HCT116 (cell line): ENCODE measurements at places on chromosomes 3 and 15.

GRCh38 chr3:140170612-140171011, 235.6 kb downstream of the CLSTN2 start:
- DNase-seq, result no peak

GRCh38 chr15:19992428-19992827, 549.2 kb downstream of the GOLGA6L6 start:
- DNase-seq, result no peak

- no peak for DNase-seq
Measured at GRCh38 chr3:72185549-72186399, 400.8 kb upstream of the PROK2 start.

- DNase-seq, result no peak
Measured at GRCh38 chr3:184696697-184697096, 15.2 kb downstream of the MAGEF1 start.

DNA sequence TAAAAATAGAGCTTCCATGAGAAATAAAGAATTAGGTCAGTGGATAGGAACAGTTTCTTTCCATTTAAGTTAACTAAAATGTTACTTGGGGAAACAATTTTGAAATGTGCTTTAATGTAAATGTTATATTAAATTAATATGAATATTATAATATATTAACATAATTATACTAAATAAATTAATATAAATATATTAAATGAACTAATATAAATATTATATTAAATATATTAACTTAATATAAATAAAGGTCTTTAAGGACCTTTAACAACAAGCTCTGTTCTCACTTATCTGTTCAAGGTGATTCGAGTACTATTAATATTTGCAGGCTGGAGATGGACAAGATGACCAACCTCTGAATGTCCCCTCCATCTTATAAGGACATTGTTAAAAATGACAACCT, 100.6 kb downstream of the MAGI1 start:
- DNase-seq, result no peak

- no peak for DNase-seq
Measured at GRCh38 chr3:197293605-197294237, 4.7 kb downstream of the DLG1 start.

GRCh38 chr3:69266585-69266984, 119.3 kb downstream of the FRMD4B start:
- DNase-seq, result no peak

DNA sequence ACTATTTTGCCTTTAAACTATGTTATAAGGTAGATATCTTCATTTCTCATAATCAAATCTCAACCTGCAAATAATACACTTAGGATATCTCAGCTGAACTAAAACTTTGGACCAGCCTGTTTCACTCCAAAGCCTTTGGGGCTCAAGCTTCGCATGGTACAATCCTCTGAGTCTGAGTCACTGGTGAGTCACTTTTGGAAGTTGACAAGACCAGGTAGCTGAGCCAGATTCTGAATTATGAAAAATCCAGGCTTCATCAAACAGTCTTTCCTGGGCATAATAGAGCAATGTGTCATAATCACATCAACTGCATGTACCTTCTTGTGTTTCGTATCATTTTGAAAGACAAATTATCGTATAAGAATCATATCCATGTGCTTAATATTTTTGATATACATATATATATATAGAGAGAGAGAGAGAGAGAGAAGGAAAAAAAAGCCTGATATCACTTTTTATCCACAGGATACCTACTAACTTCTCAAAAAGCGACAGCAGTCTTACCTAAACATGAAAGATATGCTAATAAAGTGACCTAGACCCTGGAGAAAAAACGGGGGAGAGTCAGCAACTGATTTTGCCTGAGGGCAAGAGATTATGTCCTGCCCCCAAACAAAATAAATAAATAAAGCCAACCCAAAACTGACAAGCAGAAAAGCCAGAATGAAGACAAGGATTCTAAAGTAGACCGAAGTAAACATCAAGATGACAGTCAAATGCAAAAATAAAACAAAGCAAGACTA, 263.9 kb upstream of the TGFBR2 start:
- DNase-seq, result peak; percentile 89

DNA sequence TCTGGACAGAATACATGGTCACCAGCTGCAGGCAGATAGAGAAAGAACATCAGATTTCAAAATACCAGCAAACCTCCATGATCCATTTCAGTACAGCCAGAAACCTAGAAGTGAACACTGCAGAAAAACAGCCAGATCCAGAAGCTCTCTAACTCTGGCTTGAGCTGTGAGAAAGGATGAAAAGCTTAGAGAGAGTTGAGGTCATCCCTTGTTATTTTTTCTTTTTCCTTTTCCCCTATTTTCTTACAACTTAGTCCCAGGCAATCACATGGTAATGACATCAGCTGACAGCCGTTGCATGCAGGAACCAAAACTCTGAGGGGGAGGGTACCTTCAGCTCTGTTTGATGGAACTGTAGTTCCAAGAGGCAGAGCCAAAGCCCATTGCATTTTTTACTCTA, 113.2 kb downstream of the TCF12 start:
- DNase-seq, result no peak

GRCh38 chr15:28978011-28978378, 92.2 kb downstream of the APBA2 start:
- DNase-seq, result no peak

- DNase-seq, result no peak
Measured at GRCh38 chr3:179421500-179421899, 29.8 kb downstream of the GNB4 start.

- DNase-seq, result no peak
Measured at GRCh38 chr3:14870783-14871060, 52.0 kb downstream of the FGD5 start.

- DNase-seq, result no peak
Measured at GRCh38 chr15:49270541-49271421, 100.7 kb downstream of the GALK2 start.

DNA sequence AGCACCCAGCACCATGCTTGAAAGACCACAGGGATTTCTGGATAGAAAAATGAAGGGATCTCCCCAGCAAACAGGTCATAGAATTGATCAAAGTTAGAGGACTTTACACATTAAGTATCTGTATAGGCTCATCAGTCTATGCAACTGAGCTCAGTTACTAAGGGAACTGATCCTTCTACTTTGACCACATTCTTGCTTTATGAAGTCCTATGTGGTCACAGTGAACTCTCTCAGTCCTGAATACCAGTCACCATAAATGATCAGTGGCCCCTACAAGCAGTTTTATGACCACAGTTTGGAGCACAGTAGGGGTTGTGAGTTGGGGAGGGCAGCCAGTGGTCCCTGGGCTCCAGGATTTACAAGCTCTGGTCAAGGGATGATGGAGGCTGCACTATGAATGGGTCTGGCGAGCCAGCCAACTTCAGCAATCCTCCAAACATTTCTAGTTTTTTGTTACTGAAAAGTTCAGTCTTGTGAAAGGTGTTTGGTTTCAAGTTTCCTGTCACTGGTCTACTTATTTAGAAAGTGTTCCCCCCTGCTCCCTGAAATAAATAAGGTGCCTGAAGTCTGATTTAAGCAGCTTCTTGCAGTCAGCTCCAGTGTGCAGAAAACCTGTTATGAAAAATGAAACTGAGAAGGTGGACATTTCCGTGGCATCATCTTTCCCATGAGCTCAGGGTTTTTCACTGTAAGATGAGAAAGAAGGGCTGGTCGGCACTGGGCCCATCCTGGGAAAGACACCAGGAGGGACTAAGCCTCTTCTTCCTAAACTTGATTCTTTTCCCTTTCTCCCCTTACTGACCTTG, 75.5 kb downstream of the DAPK2 start:
- DNase-seq, result no peak

DNA sequence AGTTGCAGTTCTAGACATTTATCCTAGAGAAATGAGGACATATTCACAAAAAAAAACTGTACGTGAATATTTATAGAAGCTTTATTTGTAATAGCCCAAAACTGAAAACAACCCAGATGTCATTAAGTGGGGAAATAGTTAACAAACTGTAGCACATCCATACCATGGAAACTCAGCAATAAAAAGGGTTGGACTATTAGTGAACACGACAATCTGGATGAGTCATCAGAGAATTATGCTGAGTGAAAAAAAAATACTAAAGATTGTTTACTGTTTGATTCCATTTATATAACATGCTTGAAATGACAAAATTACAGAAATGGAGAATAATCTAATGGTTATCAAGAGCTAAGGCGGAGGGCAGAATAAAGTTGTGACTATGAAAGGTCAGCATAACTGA, 59.5 kb downstream of the CPA3 start:
- DNase-seq, result no peak

GRCh38 chr3:1252061-1252430, 159.2 kb downstream of the CNTN6 start:
- DNase-seq, result no peak

- no peak for DNase-seq
Measured at GRCh38 chr3:119346076-119346496, 51.9 kb downstream of the ARHGAP31 start.

DNA sequence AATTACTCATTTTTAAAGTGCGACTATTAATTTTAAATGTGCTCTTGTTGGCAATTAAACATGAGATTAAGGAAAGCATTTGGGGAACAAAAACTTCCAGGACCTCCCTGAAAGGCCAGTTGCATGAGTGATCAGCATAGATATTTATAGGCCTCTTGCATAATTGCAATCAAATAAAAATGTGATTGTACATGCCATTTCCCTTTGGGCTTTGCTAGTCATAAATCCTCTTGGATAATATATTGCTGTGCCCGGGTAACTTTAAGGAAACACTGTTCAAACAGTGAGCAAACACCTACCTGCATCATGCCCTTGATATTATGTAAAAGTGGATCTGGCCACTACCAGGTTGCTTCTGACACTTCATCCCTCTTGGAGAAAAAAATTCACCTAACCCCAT, 239.1 kb downstream of the MCTP2 start:
- DNase-seq, result no peak
